ENCODE measurements at places on chromosomes 1 and 21.

DNA sequence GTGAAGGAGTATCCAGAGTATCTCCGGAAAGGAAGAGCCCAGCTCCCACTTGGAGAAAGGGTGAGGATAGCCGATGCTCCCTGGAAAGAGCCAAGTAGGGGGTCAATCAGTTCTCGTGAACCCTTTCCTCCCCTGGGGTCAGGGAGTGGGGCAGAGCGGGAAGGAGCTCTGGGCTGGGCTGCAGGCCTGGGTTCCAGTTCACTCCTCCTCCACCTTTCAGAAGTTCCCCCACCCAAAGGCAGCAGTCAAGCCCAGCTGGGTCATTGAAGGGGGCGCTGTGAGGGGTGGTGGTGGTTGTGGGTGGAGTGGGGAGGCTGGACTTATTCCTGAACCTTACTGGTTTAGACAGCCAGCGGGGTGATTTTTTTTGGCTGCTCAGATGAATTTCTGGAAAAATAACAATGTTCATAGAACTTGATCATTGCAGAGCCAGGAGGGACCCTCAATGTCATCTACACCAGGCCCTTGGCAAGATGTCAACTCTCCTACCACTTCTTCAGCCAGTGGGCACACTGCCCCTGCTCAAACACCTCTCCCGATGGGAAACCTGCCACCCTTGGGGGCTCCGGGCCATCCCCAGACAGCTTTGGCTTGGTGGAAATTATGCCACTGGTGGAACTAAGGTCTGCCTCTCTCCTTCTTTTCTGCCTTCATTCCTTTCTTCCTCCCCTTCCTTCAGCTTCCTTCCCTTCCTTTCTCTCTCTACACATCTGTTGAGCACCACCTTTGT, 235.8 kb downstream of the TRABD2B start:
- no peak overlapping the region for H3K4me3 ChIP-seq
- H3K36me3 ChIP-seq, result no peaks in the 10 kb centered on the region
- DNase-seq, result no peak
- H3K27me3 ChIP-seq, result no peaks in the 10 kb centered on the region
- no peak overlapping the region for H3K27ac ChIP-seq

GRCh38 chr1:227775841-227776240, 39.6 kb upstream of the PRSS38 start:
- no peak overlapping the region for H3K27ac ChIP-seq
- H3K4me3 ChIP-seq, result no peak overlapping the region
- peaks cover 25% of the 10 kb centered on the region for H3K4me1 ChIP-seq
- no peak for DNase-seq
- no peaks in the 10 kb centered on the region for H3K27me3 ChIP-seq
- no peaks in the 10 kb centered on the region for H3K36me3 ChIP-seq

DNA sequence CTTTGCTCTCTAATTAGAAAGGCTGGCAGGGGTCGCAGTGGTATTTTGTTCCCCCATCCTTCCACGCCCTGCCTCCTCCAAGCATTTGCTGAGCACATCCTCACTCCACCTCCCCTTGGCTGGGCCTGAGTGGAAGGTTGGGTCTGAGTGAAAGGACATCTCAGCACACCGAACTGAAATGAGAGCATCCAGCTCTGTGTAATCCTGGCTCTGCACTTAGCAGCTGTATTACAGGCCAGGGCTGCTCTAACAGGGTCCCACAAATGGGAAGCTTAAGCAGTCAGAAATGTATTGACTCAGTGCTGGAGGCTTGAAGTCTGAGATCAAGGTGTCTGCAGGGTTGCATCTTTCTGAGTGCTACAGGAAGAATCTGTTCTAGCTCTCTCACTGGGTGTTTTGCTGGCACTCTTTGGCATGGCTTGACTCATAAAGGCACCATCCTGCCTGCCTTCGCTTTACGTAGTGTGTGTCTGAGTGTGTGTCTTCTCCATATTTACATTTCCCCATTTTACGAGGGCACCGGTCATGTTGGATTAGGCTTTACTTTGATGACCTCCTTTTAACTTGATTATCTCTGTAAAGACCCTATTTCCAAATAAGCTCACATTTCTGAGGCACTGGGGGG, 48.5 kb upstream of the IGSF21 start:
- no peaks in the 10 kb centered on the region for H3K27me3 ChIP-seq
- no peak overlapping the region for H3K4me3 ChIP-seq
- H3K27ac ChIP-seq, result no peak overlapping the region
- H3K4me1 ChIP-seq, result no peaks in the 10 kb centered on the region
- no peak for DNase-seq
- H3K36me3 ChIP-seq, result no peaks in the 10 kb centered on the region

DNA sequence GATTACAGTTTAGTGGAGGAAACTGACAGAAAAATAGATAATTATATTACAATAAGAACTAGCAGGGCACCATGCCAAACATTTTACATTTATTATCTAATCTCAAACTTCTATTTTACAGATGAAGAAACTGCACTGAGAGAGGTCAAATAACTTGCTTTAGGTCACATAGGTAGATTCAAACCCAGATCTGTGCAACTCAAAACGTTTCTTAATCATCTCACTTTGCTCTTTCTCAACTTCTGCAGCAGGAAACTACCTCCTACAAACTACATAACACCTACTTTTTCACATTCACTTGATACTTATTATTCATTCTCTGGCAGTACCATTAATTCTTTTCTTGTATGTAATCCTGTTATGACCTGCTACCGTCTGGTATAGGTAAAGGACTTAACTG, 49.9 kb upstream of the BCL10 start:
- no peaks in the 10 kb centered on the region for H3K27me3 ChIP-seq
- H3K4me3 ChIP-seq, result no peak overlapping the region
- no peak overlapping the region for H3K27ac ChIP-seq
- DNase-seq, result no peak
- H3K36me3 ChIP-seq, result no peaks in the 10 kb centered on the region

GRCh38 chr1:57036641-57037579, 71.1 kb upstream of the C8B start:
- H3K27ac ChIP-seq, result no peak overlapping the region
- H3K27me3 ChIP-seq, result no peaks in the 10 kb centered on the region
- DNase-seq, result no peak

GRCh38 chr1:173395762-173396161, 81.4 kb upstream of the PRDX6 start:
- no peak overlapping the region for H3K27ac ChIP-seq
- no peak for DNase-seq
- no peaks in the 10 kb centered on the region for H3K4me1 ChIP-seq
- no peak overlapping the region for H3K4me3 ChIP-seq
- no peaks in the 10 kb centered on the region for H3K27me3 ChIP-seq

GRCh38 chr1:23718482-23718881, 24.8 kb upstream of the ELOA start:
- DNase-seq, result no peak
- no peaks in the 10 kb centered on the region for H3K36me3 ChIP-seq
- no peak overlapping the region for H3K4me3 ChIP-seq
- H3K27ac ChIP-seq, result no peak overlapping the region
- peaks cover 8% of the 10 kb centered on the region for H3K4me1 ChIP-seq

DNA sequence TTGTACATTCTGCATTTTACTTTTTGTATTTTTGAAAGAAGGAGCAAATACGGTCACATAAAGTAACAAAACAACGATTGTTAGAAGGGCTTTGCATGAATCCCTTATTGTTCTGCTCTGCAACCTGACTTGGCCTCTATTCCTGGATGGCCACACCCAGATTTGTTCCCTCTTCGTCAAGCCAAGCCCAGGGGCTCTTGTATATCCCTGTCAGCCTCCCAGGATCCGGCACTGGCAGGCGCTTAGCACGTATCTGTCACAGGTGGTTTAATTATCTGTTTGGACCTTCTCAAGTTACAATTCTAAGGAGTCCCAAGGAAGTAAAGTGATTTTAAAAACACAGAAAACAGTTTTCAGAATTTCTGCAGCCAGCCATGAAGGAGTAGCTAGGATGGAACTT, 28.0 kb downstream of the CRYAA start:
- no peak for DNase-seq
- H3K27ac ChIP-seq, result no peak overlapping the region
- no peaks in the 10 kb centered on the region for H3K36me3 ChIP-seq
- no peaks in the 10 kb centered on the region for H3K4me1 ChIP-seq
- H3K4me3 ChIP-seq, result no peak overlapping the region

DNA sequence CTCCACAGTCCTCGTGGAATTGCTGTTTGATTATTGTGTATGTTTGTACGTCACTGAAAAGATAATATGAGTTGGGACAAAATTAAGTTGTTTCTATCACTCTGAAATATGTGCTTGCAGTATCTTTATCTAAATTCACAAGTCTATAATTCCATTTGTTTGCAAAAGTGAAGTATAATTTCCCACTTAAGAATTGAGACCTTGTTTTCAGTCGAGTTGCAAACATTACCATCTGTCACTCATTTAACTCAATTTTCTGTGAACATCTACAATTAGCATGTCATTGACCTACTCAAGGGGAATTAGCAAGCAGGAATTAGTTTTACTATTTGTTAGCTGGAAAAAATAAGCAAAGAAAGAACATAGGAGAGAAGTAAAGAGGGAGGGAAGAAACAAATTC, 195.8 kb downstream of the TPR start:
- no peak overlapping the region for H3K27ac ChIP-seq
- H3K4me1 ChIP-seq, result no peaks in the 10 kb centered on the region
- no peaks in the 10 kb centered on the region for H3K27me3 ChIP-seq
- H3K4me3 ChIP-seq, result no peak overlapping the region
- no peak for DNase-seq
- H3K36me3 ChIP-seq, result no peaks in the 10 kb centered on the region

DNA sequence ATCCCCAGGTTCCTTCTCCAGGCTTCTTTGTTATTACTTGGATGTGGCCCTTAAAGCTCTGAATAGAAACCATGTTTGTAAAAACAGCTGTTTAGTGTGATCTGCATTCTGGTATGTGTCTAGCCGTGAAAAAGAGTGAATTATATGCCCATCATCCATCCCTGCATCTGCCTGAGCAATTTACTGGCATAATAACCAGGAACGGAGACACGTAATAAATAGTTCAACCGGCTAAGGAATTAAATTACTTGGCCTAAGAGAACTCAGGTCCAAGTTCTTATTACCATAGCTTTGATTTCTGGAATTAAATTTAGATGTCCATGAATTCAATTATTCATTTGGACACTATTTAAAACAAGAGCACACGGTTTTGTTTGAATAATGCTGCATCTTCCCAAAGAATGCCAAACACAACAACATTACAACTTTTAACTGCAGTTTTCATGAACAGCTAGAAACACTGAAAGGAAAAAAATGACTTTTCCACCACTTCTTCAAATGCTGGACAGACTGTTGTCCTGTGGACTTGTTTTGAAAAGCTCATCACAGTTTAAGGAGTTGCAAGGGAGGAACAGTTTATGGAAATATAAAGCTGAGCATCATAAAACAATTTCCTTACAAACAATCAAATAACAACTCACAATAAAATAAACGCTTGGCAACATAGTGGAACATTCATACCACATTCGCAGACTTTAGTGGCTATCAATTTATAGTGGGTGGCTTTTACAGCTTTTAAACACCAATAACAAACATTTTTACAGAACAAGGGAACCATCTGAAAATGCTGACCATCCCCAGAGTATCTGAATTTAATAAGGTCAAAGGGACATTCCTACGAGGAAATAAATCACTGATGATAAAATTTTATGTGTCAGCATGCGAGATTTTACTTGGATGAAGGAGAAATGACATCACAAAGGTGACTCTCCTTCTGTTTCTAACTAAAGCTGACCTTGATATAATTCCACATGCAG, 144.7 kb downstream of the APP start:
- H3K27ac ChIP-seq, result no peak overlapping the region
- no peak overlapping the region for H3K4me3 ChIP-seq
- H3K27me3 ChIP-seq, result no peaks in the 10 kb centered on the region
- DNase-seq, result no peak
- H3K36me3 ChIP-seq, result no peaks in the 10 kb centered on the region

GRCh38 chr1:177983482-177984135, 13.8 kb upstream of the SEC16B start:
- no peaks in the 10 kb centered on the region for H3K27me3 ChIP-seq
- no peak overlapping the region for H3K4me3 ChIP-seq
- no peak overlapping the region for H3K27ac ChIP-seq
- DNase-seq, result no peak

- peaks cover 14% of the 10 kb centered on the region for H3K4me1 ChIP-seq
- no peak overlapping the region for H3K27ac ChIP-seq
- H3K27me3 ChIP-seq, result no peaks in the 10 kb centered on the region
- no peak overlapping the region for H3K4me3 ChIP-seq
- no peaks in the 10 kb centered on the region for H3K36me3 ChIP-seq
Measured at GRCh38 chr1:25914074-25914995, 8.1 kb upstream of the STMN1 start.

GRCh38 chr1:178564086-178564782, 51.3 kb downstream of the TEX35 start:
- H3K27me3 ChIP-seq, result no peaks in the 10 kb centered on the region
- H3K4me3 ChIP-seq, result no peak overlapping the region
- no peaks in the 10 kb centered on the region for H3K4me1 ChIP-seq

- H3K4me3 ChIP-seq, result no peak overlapping the region
- H3K27ac ChIP-seq, result no peak overlapping the region
- no peaks in the 10 kb centered on the region for H3K36me3 ChIP-seq
Measured at GRCh38 chr21:26914557-26914956, 52.3 kb downstream of the ADAMTS5 start.

DNA sequence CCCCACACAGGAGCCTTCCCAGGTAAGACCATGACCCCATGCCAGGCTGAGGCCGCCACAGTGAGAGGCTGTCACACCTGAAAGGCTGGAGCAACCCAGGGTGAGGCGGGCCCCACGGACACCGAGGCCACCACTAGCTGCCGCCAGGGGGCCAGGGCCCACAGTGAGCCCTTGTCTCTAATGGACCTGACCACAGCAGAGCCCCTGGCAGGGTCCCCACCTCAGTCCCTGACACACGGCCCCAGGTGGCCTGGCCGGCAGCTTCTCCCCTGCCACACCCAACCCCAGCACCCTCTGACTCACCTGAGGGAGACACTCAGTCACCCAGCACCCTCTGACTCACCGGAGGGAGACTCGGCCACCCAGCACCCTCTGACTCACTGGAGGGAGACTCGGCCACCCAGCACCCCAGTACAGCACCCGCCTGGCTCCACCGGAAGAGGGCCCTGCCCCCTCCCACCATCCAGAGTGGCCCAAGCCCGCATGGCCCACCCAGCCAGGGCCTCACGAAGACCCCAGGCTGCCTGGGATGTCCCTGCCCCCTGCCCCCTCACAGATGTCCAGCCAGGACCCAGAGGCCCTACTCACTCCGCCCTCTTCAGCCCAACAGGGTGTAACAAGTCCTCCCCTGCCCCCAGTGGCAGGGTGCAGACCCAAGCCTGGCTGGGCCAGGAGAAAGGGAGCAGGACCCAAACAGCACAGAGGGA, 4.4 kb downstream of the DVL1 start:
- DNase-seq, result no peak
- H3K27me3 ChIP-seq, result no peaks in the 10 kb centered on the region
- H3K4me3 ChIP-seq, result no peak overlapping the region

GRCh38 chr1:40257313-40257687, 736 bp upstream of the ZMPSTE24 start:
- DNase-seq, result no peak
- no peaks in the 10 kb centered on the region for H3K27me3 ChIP-seq
- H3K27ac ChIP-seq, result peak overlapping the region; percentile 98
- peaks cover 33% of the 10 kb centered on the region for H3K4me1 ChIP-seq
- peak overlapping the region; percentile 81 for H3K4me3 ChIP-seq

- H3K36me3 ChIP-seq, result no peaks in the 10 kb centered on the region
- no peak overlapping the region for H3K27ac ChIP-seq
- no peaks in the 10 kb centered on the region for H3K27me3 ChIP-seq
- H3K4me3 ChIP-seq, result no peak overlapping the region
- peak; percentile 66 for DNase-seq
- peaks cover 14% of the 10 kb centered on the region for H3K4me1 ChIP-seq
Measured at GRCh38 chr21:42593007-42593814, 60.2 kb upstream of the PDE9A start.

Data from CD4-positive, alpha-beta memory T cell (primary cell).